ENCODE measurements at places on chromosomes 3 and 15.

- no peak for DNase-seq
These were observed 290.7 kb downstream of the CHST2 start for GRCh38 chr3:143410259-143410658.

- DNase-seq, result no peak
These were observed 239.0 kb upstream of the KCNMB2 start for GRCh38 chr3:178297199-178297598.

DNA sequence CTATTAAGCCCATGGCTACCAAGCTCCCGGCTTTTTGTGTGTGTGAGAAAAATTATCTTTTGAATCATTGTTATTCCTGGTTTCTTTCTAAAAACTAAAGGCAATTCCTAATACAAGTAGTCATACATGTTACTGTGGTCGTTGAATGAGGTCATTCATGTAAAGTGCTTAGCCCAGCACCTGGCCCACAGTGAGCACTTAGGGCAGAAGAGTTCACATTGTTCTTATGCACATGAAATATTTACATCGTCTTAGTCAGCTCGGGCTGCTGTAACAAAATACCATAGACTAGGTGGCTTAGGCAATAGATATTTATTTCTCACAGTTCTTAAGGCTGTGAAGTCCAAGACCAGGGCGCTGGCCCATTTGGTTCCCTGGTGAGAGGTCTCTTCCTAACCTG, 216.1 kb downstream of the SHQ1 start:
- DNase-seq, result no peak

DNA sequence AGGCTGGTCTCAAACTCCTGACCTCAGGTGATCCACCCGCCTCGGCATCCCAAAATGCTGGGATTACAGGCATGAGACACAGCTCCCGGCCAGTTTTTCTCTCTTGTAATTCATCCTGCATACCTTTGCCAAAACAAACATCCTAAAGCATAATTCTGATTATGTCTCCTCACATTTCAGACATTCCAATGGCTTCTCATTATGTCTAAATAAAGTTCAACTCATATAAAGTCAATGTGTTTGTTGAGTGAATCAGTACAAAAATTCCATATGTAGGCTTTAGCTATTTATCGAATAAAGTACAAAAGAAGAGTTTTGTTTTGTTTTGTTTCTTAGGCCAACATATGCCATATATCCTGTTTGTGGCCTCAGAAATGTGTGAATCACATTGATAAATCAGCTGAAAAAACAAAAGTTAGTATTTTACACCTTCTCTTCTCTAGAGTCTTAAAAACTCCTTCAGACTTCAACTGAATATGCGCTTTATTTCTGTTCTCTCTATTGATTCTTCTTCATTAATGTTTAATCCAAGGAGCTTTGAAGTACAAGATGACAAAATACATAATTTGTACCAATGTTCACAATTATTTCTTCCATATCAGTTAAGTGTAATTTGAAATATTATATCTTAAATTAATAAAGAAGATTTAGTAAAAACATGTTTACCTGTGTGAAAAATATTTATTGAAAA, 165.8 kb downstream of the MECOM start:
- DNase-seq, result peak; percentile 58

- no peak for DNase-seq
These were observed 34.9 kb downstream of the TSPAN3 start for GRCh38 chr15:77035999-77036471.

- no peak for DNase-seq
These were observed 134.4 kb upstream of the FAM3D start for GRCh38 chr3:58800940-58801339.

DNA sequence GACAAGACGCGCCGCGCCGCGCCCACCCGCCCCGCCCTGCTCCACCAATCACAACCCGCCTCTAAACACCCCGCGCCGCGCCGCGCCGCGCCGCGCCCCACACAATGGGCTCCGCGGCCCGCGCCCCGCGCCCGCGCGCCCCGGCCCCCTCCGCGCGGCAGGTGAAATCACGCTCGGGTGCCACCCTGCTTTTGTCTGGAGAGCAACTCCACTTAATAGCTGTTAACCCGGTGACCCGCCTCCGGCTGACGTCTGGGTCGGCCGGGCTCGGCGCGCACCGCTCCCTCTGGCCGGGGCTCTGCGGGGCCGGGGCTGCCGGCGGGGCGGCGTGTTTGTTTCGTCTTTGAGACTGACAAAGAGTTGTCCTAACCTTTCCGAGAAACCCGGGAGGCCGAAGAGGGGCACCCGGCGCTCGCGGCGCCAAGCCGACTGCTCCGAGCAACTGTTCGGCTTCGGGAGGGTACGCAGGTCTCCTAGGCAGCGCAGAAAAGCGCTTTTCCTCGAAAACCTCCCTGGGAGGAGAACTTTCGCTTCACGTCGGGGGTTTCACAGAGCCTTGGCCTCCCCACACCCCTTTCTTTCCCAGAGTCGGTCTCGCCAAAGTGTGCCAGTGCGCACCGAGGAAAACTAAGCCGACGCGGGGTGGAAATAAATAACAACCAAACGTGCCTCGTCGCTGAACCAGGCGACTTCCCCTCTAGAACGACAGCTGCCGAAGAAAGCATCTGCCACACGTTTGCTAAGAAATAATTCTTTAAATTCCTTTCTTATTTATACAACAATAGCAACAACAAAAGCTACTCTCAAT, 518.4 kb downstream of the FOXP1 start:
- no peak for DNase-seq

GRCh38 chr3:179486806-179487205, 35.5 kb upstream of the GNB4 start:
- DNase-seq, result no peak

- peak; percentile 94 for DNase-seq
These were observed 82.5 kb downstream of the TOP2B start for GRCh38 chr3:25582242-25582641.

DNA sequence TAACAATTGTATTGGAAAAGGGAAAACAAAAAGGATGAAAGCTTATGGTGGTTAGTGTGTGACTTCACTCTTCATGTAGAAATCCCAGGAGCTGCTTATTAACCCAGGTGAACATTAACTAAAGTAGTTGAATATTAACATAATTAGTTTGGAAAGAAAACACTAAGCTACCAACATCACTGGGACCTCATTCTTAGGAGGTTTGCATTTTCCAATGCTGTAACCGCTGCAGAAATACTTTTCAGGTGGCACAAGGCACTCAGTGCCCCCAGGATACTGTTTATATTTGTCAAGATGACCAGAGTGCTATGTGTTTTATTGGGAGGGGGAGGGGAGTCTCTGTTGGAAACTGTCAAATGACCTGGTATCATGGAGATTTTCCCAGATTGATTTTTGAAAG, 25.9 kb upstream of the VILL start:
- DNase-seq, result no peak

- DNase-seq, result no peak
These were observed 37.9 kb upstream of the SLC2A2 start for GRCh38 chr3:171064461-171064860.

DNA sequence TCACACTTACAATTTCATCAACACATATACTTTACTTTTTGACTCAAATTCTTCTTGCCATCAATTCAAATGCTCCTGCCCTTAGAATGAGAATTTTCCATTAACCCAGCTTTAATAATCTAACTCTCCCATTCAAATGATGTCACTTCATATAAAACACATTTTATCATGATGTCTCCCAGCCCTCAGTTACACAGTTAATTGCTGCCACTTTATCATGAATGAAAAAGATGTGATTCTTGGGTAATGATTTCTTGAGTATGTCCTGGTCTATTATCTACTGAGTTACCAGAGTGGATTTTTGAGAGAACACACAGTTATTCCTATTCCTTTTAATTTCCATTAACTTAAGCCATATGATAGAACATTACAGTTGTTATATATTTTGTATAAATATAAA, 7.6 kb downstream of the AGTR1 start:
- DNase-seq, result no peak

- no peak for DNase-seq
These were observed 211.5 kb downstream of the LSAMP start for GRCh38 chr3:116233711-116234357.

DNA sequence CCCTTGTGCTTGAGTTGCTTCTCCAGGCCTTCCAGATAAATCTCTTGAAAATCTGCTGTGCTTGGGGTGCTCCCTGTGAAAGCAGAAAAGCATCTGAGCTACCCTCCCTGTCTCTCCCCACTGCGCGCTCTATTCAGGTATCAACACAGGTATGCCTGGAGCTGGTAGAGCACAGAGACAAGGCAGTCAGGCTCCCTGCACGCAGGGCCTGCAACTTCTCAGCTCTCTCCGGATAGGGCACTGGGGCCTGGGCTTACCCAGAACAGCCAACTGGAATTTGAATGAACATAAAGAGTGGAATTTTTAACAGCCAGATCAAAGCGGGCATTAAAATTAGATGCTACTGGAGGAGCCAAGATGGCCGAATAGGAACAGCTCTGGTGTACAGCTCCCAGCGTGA, 183.6 kb downstream of the XXYLT1 start:
- DNase-seq, result no peak

DNA sequence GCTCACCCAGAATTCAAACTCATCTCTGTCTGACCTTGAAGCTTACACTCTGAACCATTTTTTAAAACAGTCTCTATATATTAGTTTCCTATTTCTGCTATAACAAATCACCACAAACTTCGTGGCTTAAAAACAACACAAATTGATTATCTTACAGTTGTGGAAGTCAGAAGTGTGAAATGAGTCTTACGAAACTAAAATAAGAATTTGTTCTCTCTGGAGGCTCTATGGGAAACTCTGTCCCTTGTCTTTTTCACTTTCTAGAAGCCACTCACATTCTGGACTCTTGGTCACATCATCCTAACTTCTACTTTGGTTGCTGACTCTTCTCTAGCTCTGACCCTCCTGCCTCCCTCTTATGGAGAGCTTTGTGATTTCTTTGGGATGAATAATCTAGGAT, 429.3 kb upstream of the THBS1 start:
- DNase-seq, result no peak

- DNase-seq, result no peak
These were observed 72.2 kb downstream of the ADCY5 start for GRCh38 chr3:123376451-123377242.

- DNase-seq, result no peak
These were observed 63.7 kb downstream of the DNAJB8 start for GRCh38 chr3:128402998-128403397.

GRCh38 chr3:112966633-112967032, 8.3 kb downstream of the CD200R1 start:
- no peak for DNase-seq

DNA sequence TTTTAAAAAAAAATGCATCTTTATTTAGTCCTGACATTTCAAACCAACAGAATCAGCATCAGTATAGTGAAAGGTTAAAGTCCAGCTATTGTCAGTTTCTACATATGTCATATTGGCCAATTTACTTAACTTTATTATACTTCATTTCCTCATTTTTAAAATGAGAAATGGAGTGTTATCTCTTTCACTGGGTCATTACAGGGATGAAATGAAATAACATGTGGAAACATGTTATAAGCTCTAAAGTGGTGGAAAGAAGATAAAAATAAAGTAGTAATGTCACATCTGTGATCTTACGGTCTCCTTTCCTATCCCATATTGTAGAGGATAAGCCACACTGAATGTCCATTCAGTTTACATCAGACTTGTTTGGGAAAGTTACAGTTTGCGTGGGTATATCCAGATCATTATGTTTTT, 780.1 kb downstream of the TUSC7 start:
- DNase-seq, result no peak

- DNase-seq, result no peak
These were observed 588.0 kb downstream of the SQOR start for GRCh38 chr15:46222826-46223225.

Data from HS-27A (cell line).